ENCODE measurements at places on chromosomes 2 and 18.

- DNase-seq = no peak
These were observed 2025.6 kb upstream of the LRRTM1 start for GRCh38 chr2:82330155-82330554.

DNA sequence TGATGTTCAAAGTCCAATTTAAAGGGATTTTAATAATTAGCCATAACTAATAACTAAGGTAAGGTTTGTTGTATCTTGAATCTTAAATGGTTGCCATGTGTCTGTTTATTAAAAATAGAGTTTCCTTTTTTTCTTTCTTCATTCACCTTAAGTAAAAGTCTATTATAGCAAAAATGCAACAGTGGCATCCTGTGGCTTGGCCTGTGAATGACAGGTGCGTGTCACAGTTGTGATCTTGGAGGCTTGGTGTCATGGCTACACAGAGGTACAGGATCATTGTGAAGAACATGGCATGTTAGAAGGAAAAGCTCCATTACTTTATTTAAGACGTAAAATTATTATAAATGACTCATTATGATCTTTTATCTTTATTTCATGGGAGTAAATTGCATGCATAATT, 246.1 kb downstream of the BCL2 start:
- peak; percentile 79 for DNase-seq

DNA sequence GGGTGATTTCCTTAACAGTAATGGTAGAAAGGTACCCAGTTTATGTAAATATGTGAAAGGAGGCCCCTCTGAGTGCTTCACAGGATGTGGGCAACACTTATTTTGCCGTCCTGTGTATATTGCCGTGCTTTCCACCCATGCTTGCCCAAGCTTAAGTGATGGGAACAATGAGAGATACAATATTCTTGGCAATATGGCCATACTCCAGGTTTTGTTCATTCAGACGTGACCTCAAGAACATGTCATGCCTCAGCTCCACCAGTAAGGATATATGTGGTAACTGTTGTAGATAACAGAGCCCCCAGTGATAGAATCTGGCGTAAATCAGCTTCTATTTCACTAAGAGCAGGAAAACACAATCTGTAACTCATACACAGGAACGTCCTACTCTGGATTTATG, 318.7 kb downstream of the PTPRM start:
- no peak for DNase-seq

DNA sequence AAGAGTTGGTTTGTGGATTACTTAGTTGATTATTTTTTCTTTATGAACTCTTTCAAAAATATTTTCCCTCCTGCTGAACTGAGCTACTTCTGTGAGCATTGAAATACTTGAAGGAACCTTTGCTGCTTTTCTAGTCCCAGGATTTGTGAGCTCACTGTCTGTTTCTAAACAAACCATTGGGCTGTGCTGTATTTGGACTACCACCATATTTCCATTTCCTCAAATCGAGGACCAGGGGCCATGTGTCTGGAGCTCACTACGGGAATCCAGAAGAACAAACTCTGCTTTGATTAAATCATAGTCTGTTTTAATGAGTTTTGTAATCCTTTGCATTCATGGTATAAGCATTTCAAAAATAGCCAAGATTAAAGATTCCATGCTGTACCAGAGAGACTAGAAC, 1.3 kb downstream of the MRPL33 start:
- peak; percentile 19 for DNase-seq

GRCh38 chr2:85330839-85331636, 3.2 kb upstream of the TGOLN2 start:
- DNase-seq = no peak

- no peak for DNase-seq
These were observed 2.8 kb upstream of the PROM2 start for GRCh38 chr2:95271381-95271971.

- no peak for DNase-seq
These were observed 731.9 kb upstream of the VRK2 start for GRCh38 chr2:57314682-57315081.

GRCh38 chr2:67255933-67256615, 141.1 kb upstream of the ETAA1 start:
- DNase-seq = peak; percentile 31

DNA sequence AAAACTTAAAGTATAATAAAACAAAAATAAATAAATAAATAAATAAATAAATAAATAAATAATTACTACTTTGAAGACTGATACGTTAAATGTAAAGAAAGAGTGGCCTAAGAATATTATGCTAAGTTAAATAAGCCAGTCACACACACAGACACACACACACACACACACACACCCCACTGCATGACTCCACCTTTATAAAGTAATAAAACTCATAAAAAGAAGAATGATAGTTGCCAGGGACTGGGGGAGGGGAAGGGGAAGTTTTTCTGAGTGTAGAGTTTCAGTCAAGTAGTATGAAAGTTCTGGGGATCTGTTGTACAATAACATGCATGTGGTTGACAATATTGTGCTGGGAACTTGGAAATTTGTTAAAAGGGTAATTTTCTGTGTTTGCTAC, 1237.5 kb upstream of the GYPC start:
- DNase-seq = no peak

DNA sequence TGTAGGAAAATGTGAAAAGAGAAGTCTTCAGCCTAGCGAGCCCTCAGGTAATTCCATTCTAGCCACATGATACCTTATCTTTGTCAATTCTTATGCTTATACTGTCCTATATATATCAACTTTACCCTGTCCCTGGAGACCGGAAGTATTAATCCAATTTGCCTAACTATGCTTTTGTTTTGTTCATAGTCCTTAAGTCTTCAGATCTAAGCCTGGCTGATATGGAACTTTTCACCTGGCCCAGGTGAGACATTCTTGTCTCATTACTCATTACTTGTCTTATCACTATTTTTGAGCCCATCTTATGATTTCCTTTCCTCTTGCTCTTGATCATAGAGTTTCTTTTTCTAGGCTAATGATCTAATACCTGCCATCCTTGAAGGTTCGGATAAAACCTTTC, 194.1 kb upstream of the FANCL start:
- no peak for DNase-seq

DNA sequence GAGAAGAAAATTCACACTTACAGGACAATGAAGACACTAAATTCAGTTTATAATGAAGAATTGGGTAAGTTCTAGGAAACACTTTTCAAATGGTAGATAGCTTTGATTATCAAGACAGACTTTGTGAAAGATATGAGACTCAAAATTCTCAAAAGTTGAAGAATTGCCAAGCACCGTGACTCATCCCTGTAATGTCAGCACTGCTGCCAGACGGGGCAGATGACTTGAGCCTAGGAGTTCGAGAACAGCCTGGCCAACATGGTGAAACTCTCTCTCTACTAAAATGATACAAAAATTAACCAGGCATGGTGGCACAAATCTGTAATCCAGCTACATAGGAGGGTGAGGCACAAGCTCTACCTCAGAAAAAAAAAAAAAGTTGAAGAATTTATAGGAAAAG, 1820.1 kb upstream of the LRRTM1 start:
- peak; percentile 2 for DNase-seq

GRCh38 chr2:205073433-205074020, 528.3 kb downstream of the PARD3B start:
- no peak for DNase-seq

GRCh38 chr2:162890690-162891311, 52.2 kb upstream of the KCNH7 start:
- peak; percentile 78 for DNase-seq

GRCh38 chr2:209553913-209554312, 130.1 kb downstream of the MAP2 start:
- no peak for DNase-seq

GRCh38 chr2:5713101-5713500, 20.9 kb downstream of the SOX11 start:
- no peak for DNase-seq

GRCh38 chr2:105380432-105381100, 18.3 kb downstream of the FHL2 start:
- DNase-seq = peak; percentile 72

- no peak for DNase-seq
These were observed 12.5 kb upstream of the POLR1B start for GRCh38 chr2:112529757-112530156.

GRCh38 chr2:61853086-61853846, 594 bp downstream of the FAM161A start:
- DNase-seq = peak; percentile 81

- DNase-seq = no peak
These were observed 98.7 kb upstream of the CCBE1 start for GRCh38 chr18:59795882-59796281.

DNA sequence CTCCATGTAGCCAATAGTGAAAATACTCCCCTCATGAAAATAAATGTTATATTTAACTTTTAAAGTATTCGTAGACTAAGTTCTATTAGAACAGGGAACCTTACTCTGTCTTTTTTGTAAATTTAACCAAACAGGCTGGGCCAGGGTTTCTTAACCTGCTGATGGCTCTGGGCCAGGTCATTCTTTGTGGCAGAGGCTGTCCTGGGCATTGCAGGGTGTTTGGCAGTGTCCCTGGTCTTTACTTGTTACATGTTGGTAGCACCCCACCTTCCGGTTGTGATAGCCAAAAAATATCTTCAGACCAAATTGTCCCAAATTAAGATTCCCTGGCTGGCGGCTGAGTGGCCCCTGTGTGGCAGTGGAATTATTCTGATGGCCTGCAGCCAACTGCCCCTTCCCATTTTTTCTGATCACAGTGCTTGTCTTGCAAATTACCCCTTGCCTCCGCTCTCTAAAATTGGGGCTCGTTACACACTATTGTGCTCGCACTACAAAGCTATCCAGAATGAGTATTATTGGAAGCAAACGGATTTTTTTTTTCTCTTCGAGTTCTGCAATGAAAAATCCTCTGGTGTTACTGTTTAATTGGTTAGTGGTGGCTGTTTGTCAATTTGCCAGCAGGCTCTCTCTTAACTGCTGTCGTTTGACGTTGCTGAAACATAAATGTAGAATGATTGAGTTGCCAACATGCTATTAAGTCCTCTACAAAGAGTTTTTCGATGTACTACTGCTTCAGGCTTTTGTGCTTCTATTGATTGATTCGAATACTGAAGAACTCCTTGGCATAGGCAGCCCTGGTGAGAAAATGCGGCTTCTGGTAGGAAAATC, 216.9 kb downstream of the SH3RF3 start:
- no peak for DNase-seq

- DNase-seq = peak; percentile 37
These were observed 37.3 kb downstream of the CYRIA start for GRCh38 chr2:16628314-16628713.

GRCh38 chr2:11029136-11029535, 117.4 kb downstream of the KCNF1 start:
- no peak for DNase-seq

DNA sequence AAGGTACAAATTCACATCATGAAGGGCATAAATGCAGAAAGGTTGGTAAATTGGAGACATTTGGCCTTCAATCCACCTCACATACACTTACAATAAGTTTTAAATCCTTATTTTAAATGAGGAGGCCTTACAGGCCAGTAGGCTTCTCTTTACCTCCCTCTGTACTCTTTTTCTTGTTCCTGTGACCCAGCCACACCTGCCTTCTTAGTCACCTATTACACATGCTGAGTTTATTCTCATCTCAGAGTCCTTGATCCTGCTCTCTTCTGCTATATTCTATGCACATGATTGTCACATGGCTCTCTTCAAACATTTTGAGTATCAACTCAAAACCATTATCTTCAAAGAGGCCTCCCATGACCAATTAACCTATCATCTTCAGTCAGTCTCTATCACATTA, 491.5 kb downstream of the SATB2 start:
- no peak for DNase-seq

DNA sequence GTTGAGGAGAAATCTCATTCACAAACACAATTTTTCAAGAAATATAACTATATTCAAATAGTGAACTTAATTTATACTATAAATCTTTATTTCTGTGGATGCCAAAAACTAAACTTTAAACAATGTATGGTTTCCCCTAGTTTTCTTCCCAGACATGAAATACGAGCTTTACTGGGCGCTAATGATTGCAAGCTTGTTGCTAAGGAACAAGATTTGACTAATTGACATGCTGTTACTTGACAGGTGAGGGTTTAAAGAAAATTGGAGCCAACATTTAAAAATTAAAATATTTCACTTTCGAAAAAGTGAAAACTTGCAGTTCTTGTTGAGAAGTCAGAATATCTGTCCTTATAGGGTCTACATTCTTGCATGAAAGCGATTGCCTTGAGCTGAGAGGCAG, 381.0 kb downstream of the MEIS1 start:
- no peak for DNase-seq

DNA sequence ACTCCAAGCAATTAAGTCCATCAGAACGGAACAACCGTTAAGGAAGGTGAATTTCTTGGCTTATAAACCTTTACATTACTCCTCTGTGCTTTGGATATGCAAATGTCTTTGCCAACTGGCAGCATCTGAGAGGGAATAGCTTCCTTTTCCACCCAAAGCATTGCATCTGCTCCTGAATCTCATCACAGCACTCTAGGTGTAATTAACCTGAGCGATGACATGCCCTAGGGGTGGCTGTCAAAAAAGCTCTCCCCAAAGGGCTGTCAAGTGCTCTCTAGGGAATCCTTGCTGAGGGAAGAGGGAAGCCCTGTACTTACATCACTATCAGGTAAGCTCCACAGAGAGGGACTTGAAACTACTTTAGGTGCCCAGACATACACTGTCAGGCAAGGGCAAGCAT, 5.5 kb upstream of the SMARCAL1 start:
- DNase-seq = no peak

GRCh38 chr2:208097313-208097712, 27.0 kb downstream of the CRYGD start:
- no peak for DNase-seq

GRCh38 chr2:204687776-204688175, 142.5 kb downstream of the PARD3B start:
- no peak for DNase-seq

DNA sequence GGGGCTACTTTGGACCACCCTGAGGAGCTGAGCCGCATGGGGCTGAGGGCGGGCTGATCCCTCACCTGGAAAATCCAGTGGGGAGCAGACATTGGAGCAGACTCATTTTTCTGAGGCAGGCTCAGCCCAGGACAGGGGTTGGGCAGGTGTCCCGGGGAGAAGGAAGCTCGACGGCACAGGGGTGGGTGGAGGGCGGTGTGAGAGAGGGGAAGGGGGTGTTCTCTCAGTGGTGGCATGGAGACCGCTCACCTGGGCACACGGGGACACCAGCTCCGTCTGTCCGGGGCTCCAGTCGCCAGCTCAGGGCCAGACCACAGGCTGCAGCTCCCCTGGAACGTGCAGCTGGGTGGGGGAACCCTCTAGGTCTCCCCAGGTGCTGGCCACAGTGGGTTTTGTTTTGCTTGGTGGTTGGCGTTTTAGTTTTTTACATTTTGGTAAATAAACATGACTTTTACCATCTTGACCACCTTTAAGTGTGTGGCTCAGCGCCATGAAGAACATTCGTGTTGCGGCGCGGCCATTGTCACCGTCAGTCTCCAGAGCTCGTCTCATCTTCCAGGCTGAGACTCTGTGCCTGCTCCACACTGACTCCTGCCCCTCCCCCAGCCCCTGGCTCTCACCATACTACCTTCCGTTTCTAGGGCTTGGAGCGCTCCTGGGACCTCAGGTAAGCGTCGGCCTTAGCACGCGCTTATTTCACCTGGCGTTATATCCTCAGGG, 4.3 kb upstream of the MAB21L4 start:
- no peak for DNase-seq

- DNase-seq = no peak
These were observed 47.1 kb upstream of the REL start for GRCh38 chr2:60834270-60834717.

Data from hematopoietic multipotent progenitor cell treated with erythropoietin and hydrocortisone succinate and interleukin-3 and kit ligand, for 6 days (in vitro differentiated cells).